ENCODE measurements at places on chromosomes 6 and 20. TPM values are rescaled to one million over a fixed set of nuclear protein-coding genes. Genes with fewer than 3 reads are reported as not detected.
A peak's percentile ranks its signal among the peaks of the same experiment; 100 is the strongest.

DEFB124 gene
- not detected for polyA plus RNA-seq

GPX5 gene
- not detected for polyA plus RNA-seq

RNF182 gene
- polyA plus RNA-seq, result 1.9 TPM

KIAA1755 gene
- 9.7 TPM for polyA plus RNA-seq

RBM12 gene
- polyA plus RNA-seq, result 60.2 TPM

ISM1 gene
- 0.12 TPM for polyA plus RNA-seq

BACH2 gene
- polyA plus RNA-seq, result 0.01 TPM

GGT7 gene
- 28.6 TPM for polyA plus RNA-seq

CYP21A2 gene
- polyA plus RNA-seq, result 0.11 TPM

OR2B6 gene
- not detected for polyA plus RNA-seq

DNA sequence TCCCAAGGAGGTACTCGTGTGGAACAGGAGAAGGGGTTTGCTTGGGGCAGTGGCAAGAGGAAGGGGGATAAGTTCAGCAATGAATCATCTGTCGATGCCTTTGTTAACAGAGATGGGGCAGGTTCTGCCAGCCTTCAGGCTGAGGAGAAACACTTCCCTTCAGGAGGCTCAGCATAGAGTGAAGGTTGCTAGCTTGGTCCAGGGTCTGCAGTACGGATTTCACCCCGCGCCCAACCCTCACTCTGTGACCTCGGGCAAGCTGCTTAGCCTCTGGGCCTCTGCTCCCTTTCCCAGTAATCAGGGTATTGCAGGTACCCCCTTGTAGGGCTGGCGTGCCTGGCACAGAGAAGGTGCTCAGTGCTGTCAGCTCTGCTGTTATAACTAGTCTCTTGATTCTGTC, 7.5 kb downstream of the CAPN11 start:
- no peak for DNase-seq

DNA sequence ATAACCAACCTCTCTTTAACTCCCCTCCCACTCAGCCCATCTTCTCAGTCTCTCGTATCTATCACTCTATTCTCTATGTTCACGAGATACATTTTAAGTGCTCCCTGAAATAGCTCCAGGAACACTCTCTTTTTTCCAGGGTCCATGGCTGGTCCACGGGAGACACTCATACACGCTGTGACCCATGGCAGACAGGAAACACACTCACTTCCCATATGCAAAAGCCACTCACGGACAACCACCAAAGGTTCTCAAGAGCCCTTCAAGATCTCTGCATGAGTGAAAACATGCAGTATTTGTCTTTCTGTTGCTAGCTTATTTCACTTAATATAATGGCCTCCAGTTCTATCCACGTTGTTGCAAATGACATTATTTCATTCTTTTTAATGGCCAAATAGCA, 71.4 kb upstream of the PCSK2 start:
- no peak for DNase-seq

DNA sequence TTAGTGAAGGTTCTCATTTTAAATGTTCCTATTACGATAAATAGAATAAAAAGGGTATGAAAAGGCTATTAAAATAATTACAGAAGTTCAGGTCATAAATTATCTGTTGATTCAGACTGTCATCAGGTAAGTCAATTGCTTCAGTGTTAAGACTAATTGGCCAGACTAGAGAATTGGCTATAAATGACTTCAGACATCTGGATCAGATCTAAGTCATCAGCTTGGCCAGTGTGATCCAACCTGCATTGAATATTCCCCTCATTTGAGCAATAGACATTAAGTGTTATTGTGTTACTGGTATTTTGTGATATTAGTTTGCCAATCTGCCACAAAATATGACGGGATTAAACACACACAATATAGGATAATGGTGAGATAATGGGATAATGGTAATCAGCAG, 377.6 kb upstream of the CITED2 start:
- DNase-seq, result no peak

GRCh38 chr20:37479266-37479665, 41.8 kb upstream of the NNAT start:
- no peak for DNase-seq

DNA sequence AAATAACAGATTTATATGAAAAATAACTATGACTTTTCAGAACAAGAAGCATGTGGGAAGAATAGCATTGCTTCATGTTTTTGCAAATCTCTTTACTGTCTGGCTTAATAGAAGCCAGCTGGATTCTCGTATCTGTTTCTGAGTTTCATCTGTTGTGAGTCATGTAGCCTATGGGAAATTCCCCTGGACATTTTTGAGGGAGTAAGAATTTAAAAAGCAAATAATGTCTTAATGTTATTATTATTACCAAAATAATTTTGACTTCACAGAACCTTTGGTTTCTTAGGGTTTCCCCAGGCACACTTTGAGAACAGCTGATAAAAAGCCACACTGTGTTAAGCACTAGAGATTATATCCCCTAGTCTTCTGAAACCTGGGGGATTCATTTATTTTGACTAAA, 75.8 kb downstream of the SYCP2L start:
- DNase-seq, result peak; percentile 72

GRCh38 chr6:119324718-119325117, 24.8 kb downstream of the MAN1A1 start:
- DNase-seq, result no peak

- no peak for DNase-seq
Measured at GRCh38 chr20:13256606-13257005, 35.5 kb downstream of the ISM1 start.

- no peak for DNase-seq
Measured at GRCh38 chr6:158431560-158431959, 119.3 kb downstream of the TULP4 start.

DNA sequence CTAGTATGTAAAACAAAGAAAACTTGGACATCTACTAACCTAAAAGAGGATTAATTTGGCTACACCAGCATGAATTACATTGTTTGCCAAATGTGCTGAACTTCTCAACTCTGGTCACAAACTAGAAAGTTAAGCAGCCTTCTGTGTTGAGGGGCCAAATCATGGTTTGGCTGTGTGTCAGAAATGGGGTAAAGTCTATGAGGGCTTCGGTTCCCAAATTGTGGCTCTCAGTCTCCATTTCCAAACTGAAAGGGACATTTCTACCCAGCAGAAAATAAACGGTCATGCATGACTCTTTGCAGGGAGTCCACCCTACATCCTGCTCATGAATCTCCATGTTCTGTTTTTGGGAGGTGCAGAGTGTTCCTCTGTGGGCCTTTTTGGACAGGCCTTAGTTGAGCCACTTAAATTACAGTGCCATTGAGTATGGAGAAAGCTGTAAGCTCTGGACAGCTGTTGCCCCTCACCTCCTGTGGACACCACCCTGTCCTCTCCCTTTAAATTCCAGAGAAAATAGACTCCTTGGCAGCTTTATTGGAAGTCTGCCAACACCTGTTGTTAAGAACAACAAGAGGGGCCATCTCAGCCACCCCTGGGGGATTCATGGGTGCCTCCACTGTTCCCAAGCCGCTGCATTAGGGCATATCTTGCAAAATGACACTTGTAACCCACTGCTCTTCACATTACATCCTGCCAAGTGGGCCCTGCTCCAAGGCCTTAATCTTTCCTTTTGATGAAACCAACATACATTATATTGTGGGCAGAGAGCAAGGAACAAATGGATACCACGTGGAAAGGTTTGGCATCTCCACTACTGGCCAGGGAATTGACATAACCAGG, 27.5 kb upstream of the SNRPC start:
- DNase-seq, result no peak

GRCh38 chr20:20370094-20370575, 2.2 kb downstream of the INSM1 start:
- DNase-seq, result no peak

DNA sequence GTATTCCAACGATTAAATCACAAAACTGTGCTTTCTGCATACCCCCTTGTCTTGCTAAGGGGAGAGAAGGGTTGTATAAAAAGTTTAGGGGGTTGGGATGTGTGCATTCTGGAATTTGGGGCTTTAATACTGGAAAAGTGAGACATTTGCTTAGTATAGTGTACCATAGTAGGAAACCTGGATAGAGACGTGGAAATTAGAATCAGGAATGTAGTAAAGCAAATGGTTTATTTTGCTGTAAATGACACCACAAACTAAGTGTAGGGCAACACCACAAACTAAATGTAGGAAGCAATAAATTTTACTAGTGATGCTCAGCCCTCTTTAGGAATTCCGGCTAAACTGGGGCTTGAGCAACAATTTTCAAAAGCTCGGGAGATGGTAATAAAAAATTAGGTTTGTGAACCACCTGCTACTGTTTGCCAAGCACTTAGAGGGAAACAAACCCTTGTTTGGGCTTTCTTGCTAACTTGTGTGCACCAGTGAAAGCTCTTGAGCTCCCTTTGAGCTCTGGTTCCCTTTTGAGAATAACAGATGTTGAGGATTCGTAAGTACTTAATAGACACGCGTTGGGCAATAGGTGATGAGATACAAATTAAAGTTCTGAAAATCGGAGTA, 13.8 kb downstream of the BRD2 start:
- no peak for DNase-seq
